ENCODE measurements at places on chromosomes 7 and 10. TPM values are rescaled to one million over a fixed set of nuclear protein-coding genes. Genes with fewer than 3 reads are reported as not detected.
A peak's percentile ranks its signal among the peaks of the same experiment; 100 is the strongest.

- peak; percentile 64 for DNase-seq
Measured at GRCh38 chr10:34824870-34825269, 9.8 kb upstream of the PARD3 start.

- no peak for DNase-seq
Measured at GRCh38 chr10:128480601-128481000, 354.4 kb upstream of the MKI67 start.

DNA sequence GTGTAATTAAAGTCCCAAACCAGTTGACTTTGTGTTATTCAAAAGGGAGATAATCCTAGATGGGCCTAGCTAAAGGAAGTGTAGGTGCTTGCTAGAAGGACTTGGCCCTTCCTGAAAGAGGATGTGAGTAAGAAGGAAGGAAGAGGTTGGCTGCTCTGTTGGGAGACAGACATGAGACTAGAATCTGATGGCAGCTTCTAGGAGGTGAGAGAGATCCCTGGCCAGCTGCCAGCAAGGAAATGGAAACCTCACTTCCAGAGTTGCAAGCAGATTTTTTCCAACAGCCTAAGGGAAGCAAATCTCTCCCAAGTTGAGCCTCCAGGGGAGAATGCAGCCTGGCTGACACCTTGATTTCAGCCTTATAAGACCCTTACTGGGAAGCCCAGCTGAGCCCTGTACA, 368.4 kb upstream of the ZMIZ1 start:
- peak; percentile 11 for DNase-seq

GRCh38 chr10:94046098-94046497, 52.4 kb downstream of the PLCE1 start:
- peak; percentile 60 for DNase-seq

GRCh38 chr7:27254625-27255024, 12.0 kb downstream of the EVX1 start:
- DNase-seq: no peak

- no peak for DNase-seq
Measured at GRCh38 chr7:157224627-157225026, 85.9 kb downstream of the UBE3C start.

- DNase-seq: no peak
Measured at GRCh38 chr7:14341200-14341775, 351.8 kb upstream of the ETV1 start.

DNA sequence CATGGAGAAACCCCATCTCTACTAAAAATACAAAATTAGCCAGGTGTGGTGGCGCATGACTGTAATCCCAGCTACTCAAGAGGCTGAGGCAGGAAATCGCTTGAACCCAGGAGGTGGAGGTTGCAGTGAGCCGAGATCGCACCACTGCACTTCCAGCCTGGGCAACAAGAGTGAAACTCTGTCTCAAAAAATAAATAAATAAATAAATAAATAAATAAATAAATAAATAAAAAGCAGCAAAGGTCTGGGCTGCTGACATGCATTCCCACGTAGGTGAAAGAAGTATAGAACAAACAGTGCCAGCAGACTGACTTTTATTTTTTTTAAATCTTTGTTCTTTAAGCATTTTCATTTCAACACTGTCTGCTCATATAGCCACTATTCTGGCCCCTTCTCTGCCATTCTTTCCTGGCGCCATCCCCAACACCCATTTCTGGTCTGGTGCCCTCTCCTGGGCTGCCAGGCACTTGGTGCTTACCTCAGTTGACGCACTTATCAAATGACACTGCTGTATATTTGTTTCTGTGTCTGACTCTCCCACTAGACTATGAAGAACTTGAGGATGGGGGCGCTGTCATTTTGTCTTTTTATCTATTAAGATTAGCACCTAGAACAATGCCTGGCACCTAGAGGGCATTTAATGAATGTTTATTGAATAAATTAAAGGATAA, 15.6 kb downstream of the FAM107B start:
- no peak for DNase-seq

- DNase-seq: no peak
Measured at GRCh38 chr10:29914986-29915785, 144.2 kb downstream of the JCAD start.

DNA sequence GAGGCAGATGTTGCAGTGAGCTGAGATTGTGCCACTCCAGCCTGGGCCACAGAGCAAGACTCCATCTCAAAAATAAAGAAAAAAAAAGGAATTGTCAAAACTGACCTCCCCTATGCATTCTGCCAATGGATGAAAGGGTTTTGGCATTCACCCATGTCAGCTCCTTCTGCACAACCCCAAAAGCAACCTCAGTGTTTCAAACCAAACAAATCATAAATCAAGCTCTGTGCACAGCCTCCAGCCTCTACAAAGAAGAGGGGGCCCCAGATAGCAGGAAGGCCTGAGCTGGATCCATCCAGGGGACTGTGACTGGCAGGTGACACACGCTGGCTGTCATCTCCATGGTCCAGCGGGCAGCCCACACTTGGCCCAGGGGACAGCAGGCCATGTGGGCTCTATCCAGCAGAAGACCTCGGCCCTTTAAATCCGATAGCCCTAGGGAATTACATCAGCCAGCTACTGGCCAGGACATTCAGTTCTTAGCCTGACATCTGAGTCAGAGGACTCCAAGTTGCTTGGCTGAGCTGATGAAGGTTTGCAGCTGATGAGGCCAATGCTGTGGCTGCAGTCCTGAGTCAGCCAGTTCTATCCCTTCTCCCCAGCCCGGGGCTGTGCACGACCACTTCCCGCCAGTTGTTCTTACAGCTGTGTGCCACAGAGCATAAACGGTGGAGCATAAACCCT, 52.0 kb upstream of the FIGNL1 start:
- no peak for DNase-seq

The ACSL5 gene
- not detected for total RNA-seq

- DNase-seq: no peak
Measured at GRCh38 chr10:19906108-19906791, 90.0 kb downstream of the PLXDC2 start.

- no peak for DNase-seq
Measured at GRCh38 chr10:49280001-49280408, 19.0 kb upstream of the C10orf71 start.

DNA sequence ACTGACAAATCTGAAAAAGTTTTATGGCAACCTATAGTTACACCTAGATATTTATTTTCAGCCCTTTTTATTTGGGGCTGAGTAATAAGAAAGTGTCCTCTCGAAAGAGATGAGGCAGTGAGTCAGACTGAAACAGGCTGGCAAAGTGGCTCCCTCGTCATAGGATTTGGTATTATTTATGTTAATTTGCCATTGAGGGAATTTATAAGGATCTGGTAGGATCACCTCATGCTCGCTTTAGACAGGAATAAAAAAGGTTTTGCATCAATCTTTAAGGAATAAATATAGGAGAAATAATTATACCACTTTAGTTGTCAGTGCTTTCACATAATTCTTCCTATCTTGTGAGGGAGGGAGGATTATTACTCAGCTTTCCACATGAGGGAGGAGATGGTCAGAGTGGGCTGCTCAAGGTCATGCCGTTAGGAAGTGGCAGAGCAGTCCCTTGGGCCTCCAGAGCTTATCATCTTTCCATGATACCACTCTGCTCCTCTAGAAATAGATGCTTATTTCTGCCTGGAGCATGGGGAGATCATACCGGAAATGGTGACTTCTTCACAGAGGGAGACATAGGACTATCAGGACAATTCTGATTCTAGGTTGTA, 356.8 kb downstream of the GPR158 start:
- no peak for DNase-seq

The GSAP gene
- 0.90 TPM for total RNA-seq

- no peak for DNase-seq
Measured at GRCh38 chr7:138616085-138616484, 85.1 kb downstream of the SVOPL start.

DNA sequence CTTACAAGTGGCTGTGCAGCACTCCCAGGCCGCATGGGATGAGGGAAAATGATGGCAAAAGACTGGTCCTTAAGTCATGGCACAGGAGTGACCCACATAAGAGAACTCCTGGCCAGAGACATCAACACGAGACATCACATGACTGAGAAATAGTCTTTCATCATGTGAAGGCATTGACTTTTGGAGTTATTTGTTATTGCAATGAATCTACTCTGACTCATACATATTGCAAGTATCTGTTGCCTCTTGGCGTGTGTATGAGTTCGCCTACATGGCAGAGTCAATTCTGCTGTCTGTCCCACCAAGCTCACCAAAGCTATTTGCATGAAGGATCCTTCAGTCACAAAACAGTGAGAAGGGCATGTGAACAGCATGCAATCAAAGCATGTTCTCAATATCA, 59.7 kb upstream of the HABP2 start:
- no peak for DNase-seq

DNA sequence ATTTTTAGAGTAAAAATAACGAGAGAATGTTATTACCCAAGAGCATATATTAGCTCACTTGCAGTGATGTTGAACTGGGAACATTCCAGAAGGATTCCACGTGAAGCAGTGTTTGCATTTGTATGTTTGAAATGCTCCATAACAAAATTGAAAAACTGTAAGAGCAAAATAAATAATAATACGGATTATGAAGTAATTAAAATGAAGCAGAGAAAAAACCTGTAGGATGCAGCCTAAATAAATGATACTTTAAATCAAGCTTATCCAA, 203.3 kb downstream of the BAMBI start:
- no peak for DNase-seq

DNA sequence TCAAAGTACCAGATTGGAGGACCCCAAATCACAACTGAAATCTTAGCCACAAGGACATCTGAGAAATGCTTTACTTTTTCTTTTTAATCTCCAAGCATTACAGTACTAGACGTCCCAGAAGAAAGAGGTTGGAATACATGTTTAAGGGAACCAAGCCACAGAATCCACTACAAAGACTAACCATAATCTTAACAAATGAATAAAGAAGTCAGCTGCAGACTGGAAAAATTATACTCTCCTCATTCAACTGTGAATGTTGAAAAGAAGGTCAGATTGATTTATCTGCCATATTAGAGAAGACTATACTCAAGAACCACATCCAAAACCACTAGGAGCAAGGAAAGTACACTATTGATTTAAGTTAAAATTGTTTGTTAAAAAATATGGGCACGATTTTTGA, 102.1 kb upstream of the ABCB5 start:
- no peak for DNase-seq

The SMKR1 gene
- 0.97 TPM for total RNA-seq

- DNase-seq: no peak
Measured at GRCh38 chr10:34811968-34812514, 3.1 kb downstream of the PARD3 start.

- no peak for DNase-seq
Measured at GRCh38 chr7:46990761-46991160, 591.1 kb downstream of the TNS3 start.

- no peak for DNase-seq
Measured at GRCh38 chr7:29893351-29893965, 87.2 kb downstream of the WIPF3 start.

The PSD gene
- total RNA-seq: 4.2 TPM

DNA sequence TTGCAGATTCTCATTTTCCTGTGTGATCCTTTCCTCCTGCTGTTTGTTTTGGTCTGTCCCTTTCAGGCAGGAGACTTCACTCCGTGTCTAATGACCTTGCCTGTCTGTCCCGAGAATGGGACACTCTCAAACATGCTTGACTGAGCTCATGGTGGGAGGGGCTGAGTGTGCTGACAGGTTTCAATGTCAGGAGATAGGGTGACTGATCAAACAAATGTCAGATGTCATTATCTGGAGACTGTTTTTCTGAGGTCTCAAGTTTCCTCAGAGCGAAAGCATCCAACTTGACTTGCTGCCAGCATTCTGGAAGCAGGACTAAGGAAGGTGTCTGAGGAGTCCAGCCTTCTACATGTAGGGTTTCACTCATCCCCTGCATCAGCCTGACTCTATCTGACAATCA, 228.8 kb upstream of the KIAA1217 start:
- DNase-seq: no peak

DNA sequence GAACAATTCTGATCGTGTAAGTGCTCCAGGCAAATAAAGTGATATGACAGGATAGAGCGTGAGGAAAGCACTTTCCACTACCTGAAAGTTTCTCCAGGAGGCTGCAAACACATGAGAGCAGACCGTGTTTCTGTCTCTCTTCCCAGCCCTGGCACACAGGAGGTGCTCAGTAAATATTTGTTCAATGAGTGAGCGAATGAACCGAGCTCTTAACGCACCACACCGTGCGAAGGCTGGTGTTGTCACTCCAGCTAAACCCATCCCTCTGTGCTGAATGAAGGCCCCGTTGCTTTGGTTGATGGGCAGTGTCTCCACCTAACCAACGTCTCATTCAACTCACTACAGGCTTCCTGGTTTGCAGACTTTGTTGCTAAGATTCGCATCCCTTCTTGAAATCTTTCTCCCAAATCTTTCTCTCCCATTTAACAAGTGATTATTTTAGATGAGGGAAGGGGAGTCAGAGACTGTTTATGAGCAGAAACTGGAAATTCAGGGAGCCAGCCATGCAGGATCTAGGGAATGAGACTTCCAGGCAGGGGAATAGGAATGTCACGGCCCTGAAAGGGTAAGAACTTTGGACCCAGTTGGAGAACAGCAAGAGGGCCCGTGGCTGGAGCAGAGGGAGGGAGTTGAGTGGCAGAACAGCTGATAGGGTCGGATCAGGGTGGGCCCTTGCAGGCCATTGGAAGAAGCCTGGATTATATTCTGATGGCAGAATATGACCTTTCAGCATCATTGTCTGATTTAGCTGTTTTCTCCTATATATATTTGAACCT, 282.6 kb downstream of the CAMK1D start:
- DNase-seq: no peak

GRCh38 chr10:89047397-89047796, 56.8 kb downstream of the FAS start:
- no peak for DNase-seq

DNA sequence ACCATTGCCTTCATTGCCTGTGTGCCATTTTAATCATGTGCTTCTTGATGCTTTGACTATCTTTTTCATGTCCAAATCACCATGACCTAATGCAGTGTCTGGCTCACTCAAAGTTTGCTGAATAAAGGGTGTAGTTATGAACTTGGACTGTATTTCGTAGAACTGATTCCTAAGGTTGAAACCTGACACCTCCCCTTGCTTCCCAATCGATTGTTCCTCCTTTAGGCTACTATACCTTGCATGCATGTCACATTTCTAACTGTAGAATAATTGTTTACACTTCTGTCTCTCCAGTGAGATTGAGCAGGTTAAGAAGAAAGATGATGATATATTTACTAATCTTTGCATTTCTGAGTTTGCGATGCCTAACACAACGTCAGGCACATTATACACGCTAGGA, 41.0 kb upstream of the CDK1 start:
- DNase-seq: no peak

DNA sequence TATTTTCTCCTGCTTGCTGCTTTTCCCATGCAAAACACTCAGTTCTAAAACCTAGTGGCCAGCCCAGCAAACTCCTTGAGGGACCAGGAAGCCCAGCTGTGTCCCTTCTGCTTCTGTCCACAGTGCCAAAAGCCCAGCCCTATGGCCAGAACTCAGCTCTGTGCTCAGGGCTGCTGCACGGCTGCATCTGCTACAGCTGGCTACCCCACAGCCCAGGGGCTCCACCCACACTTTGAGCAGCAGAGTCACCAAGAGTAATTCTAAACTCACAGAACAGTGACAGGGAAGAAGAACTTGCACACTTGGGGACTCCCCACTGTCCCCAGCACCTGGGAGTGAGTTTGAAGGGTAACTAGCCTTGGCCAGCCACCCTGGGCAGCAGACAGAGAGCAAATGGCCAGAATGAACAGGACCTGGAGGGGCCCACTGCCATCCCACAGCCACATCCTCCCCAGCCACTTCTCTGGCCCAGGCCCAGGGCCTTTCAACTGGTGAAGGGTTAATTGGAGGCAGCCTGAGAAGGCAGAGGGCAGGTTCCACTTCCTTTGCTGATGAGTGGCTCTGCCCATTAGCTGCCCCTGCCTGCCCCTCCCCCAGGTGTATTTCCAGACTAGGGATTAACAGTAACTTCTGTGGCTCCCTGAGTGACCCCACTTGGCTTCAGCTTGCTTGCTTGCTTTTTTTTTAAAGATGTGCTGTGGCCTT, 28.1 kb upstream of the TRIM8 start:
- peak; percentile 54 for DNase-seq

GRCh38 chr10:113313048-113313602, 239.7 kb upstream of the HABP2 start:
- no peak for DNase-seq

Measured in endodermal cell (in vitro differentiated cells).